Left renal pelvis (tissue), 4 donors: ENCODE measurements at places on chromosomes 12 and 14. TPM values are rescaled to one million over a fixed set of nuclear protein-coding genes. Genes with fewer than 3 reads are reported as not detected.

BICDL1 gene
- 31.4 TPM for polyA plus RNA-seq

GPR162 gene
- polyA plus RNA-seq, result 29.7 TPM

FBRSL1 gene
- polyA plus RNA-seq, result 60.1 TPM

DNA sequence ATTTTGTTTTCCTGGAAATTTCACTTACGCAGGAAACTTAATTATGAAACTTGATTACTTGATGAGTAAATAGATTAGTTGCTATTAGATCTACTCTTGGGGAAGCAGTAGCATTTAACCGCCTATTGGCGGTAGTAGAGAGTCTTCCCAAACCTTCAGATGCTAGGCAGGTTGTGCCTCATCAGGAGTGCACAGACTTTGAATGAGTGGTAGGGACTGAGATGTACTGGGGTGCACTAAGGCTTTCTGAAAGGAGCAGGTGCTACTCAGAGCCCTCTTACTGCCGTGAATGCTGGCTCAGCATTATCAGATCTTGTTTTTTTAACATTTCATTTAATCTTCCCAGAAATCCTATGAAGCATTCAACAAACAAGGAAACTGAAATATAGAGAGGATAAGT is 7.7 kb downstream of the GATC start:
- DNase-seq, result no peak

DNA sequence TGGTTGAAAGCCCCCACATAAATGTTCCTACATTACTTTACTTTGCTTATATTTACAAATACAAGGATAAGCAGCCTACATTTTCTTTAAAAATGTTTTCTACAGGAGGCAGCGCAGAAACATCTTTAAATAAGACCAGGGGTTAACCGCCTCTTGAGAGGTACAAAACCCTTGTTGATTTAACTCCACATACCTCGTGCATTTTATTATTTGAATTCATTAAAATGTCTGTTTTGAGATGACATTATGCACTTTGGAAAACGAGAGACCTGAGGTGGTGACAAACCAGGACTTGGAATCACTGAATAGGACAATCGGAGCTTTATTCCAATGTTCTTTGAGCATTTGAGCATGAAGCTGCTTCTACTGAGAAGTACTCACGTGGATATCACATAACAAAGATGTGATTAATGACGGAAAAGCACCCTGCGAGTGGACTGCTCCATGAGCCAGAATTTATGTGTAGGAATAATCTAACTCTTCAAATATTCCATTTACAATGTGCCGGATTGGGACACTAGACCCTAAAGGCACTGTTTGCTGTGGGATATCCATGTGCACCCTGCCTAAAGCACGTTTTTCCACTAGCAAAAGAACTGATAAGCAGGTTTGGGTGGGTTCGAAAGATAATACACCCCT is 746 bp upstream of the DUSP16 start:
- DNase-seq, result no peak

DNA sequence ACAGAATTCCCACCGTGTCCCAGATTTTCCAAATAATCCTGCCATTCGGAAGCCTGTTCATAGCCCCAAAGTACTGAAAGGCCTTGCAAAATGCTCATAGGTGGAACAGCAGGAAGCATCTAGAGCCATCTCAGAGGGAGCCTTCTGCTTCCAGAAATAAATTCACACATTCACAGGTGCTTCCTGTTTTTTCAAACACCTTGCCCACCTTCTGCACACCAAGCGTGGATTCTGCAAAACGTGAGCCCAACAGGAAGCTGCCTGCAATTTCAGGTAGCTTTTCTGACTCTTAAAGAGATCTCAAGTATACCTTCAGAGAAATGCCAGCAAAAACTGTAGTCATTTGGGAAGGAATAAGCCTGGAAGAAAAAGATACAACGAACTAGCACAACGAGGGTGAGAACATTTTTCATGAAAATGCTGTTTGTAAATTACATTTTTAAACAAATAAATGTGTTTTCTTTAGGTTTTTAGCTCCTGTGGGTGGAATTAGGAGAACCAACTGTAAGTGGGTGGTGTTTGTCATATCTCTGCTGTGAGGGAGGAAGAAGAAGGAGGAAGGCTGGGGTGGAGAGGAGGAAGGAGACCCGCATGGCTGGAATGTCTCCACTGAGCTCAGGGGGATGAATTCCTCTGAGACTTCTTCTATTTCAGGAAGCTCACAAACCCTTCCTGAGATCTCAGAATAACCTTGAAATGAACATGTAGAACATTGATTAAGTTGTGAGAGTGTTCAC is at the start of gene IFNG-AS1:
Gene IFNG-AS1, plus strand, starts transcription at position 264 of the 737 bp plus-strand sequence.
- DNase-seq, result no peak

GRCh38 chr14:54330876-54331275 is 65.9 kb upstream of the CDKN3 start:
- DNase-seq, result no peak

DNA sequence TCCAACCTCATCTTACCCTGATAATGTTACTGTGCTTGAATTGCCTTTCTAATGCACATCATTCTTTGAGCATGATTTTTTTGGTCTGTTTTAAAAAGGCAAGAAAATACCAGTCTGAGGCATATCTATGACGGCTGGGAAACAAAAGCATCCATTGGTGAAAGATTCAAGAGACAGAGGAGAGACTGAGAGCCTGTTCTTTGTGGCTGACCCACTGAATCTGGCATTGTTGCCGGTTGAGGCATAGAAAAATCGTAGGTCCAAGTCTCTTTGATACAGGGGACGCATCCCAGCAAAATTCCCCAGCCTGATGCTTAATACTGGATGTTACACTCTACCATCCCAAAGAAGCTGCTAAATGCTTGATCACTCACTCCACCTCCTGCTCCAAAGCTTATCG is 2.9 kb upstream of the KLHL42 start:
- DNase-seq, result no peak

DNA sequence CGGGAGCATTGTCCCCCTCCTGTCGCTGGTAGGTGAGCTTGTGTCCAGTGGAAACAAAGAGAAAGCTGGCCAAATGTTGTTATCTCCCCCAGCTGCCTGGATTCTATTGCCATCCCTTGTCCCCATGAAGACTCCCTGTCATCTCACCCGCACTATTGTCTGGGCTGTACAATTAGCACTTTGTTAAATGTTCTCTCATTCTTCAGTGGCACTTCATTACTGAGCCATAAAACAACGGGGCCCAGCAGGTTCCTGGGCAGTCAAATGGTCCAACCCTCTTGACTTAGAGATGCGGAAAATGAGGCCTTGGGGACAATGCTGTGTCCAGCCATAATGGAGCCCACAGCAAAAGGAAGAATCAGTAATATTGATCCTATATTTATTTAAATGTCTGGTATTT is 13.2 kb upstream of the COL2A1 start:
- no peak for DNase-seq
